ENCODE measurements at places on chromosomes 2 and 18.

DNA sequence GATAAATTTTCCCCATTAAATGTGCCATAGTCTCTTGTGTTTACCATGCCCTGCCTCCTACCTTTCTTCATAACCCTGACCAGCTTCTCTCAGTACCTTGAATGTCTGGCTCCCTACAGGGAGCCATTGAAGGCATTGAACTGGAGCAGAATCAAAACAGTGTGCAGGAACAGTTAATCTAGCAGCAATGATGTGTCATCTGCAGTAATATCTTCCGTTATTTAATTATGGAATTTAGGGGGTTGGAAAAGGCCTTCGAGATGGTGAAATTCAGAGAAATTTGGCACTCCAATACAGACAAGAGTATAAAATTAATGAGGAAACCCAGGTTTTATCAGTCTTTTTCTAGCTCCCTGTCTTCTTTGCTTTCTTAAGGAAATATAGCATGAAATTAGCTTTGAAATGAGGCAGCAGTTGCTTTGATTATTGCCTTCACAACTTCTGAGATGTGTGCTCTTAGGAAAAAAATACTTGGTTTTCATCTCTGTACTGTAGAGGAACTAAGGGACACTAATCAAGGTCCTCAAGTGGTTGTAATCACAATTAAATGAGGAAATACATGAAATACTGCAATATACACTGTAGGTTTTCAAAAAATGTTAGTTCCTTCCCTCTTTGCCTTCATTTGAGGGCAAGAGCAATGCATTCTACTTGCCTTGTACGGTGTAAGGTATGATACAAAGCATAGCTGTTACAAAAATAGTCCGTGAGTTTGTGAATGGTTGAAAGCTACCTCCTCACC lies 369.1 kb downstream of the SETBP1 start:
- DNase-seq, result no peak

GRCh38 chr2:172389685-172390339 lies 37.6 kb upstream of the ITGA6 start:
- no peak for DNase-seq

DNA sequence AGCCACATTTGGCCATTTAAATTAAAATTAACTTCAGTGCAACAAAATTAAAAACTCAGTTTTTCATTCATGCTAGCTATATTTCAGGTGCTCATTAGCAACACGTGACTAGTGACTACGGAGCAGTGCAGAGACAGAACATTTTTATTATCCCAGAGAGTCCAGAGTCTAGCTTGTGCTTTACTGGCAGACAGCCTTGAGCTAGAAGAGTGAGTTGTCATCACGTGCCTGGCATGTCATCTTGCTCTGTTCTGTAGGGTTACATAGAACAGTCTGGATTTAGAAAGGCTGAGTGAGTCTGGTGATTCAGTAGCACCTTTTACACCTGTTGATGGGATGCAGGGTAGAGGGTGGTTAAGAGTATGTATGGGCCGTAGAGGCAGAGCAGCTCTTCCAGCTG lies 136.9 kb upstream of the IL1R2 start:
- DNase-seq, result no peak

GRCh38 chr2:77834360-77835002 lies 312.3 kb upstream of the LRRTM4 start:
- no peak for DNase-seq

- no peak for DNase-seq
These were observed 10.7 kb downstream of the DOCK10 start for GRCh38 chr2:225031599-225031998.

DNA sequence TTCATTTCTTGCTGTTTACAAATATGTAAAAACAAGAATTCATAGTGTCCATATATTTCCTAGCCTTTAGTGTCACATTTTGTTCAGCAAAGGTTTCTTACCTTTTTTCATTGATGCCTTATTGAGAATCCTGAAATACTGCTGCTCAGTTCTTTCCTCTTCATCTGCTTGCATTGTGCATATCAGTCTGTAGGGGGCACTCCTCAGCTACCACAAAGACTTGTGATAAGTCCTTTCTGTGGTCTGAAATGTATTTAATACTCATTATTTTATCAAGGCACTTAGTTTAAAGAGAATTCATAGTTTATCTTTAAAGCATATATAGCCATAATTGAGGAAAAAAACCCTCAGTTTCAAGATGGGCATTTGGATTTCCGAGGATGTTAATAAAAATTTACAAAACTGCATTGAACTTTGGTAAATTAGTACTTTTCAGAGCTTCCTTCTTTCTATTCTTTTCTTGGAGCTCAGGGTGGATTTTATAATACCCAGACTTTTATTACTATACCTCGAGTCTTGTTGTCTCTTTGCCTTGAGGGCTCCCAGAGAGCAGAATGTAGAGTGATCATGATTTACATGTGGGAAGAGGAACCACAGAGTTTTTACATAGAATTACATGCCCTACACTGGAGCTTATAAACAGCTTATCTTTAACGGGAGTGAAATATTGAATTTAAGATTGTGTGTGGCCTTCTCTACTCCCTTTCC lies 570.1 kb downstream of the PLCL1 start:
- no peak for DNase-seq

GRCh38 chr2:127735044-127735443 lies 33.7 kb downstream of the SFT2D3 start:
- no peak for DNase-seq

DNA sequence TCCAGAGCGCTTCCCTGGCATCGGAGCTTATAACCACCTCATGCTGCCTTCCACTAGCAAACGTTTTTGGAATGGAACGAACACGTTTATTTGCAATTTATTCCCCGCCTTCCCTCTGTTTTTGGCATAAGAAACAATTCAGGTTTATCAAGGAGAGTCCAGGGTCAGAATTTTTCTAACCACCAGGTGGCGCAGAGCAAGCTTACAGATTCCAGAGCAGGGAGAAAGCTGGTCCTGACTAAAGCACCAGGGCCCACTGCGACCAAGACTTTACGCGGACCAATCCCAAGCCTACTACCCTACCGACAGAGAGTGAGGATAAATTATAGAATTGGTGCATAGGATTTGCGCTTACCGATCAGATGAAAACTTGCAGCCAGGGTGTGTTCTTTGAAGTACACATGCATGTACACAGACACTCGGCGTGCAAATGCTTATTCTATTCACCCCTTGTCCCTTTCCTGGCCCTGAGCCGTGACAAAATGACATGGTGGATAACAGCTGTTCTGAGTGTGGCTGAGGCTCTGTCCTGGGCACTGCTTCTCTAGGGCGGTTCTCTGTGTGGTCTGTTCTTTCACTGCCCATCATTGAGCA lies 34.7 kb downstream of the NAPG start:
- peak; percentile 39 for DNase-seq

DNA sequence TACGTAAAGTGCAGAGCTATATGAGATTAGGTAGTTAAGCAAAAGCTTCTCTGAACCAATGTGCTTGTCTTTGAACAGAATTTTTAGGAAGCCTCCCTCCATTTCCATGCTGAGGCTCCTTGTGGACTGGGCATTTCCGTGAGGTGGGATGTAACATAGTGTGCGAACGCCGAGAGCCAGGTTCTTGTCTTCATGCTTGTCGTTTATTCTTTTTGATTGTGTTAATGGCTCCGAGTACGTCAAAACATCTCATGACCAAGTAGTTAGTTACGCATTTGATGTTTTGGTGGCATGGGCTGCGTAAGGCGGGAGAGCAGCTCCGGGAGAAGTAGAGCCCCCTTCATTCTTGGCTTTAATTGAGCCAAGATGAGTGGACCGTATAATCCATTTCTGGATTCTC lies 32.9 kb downstream of the DGKD start:
- DNase-seq, result no peak

DNA sequence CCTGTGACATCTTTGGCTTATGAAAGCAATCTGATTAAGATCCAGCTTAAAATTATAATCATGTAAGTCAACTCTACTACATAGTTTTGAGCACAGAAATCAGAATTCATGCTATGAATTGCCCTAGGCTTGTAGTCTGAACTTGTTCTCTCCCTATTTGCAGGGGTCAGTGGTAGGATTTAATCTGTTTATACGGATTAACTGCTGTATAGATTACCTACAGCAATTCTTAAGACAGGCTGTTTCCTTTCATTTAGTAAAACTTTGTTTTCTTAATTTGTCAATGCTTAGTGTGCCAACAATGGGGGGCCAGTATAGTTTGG lies 287.9 kb downstream of the PDE11A start:
- DNase-seq, result no peak

DNA sequence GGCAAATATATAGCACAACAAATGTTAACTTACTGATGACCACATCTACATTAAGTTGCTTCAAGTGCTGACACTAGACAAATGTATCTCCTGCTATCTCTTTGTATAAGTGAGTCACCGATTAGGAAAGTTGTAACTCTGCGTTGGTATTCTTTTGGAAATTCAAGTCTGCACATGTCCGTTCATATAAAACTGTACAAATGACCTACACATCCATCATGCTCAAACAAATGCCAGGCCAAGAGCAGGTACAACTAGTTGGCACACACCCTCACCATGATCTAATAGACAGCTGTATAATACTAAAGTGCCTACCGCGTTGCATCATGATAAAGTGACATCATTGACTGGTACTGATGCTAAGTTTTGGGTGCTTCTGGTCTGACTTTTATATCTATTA lies 141.1 kb downstream of the RBMS1 start:
- no peak for DNase-seq

DNA sequence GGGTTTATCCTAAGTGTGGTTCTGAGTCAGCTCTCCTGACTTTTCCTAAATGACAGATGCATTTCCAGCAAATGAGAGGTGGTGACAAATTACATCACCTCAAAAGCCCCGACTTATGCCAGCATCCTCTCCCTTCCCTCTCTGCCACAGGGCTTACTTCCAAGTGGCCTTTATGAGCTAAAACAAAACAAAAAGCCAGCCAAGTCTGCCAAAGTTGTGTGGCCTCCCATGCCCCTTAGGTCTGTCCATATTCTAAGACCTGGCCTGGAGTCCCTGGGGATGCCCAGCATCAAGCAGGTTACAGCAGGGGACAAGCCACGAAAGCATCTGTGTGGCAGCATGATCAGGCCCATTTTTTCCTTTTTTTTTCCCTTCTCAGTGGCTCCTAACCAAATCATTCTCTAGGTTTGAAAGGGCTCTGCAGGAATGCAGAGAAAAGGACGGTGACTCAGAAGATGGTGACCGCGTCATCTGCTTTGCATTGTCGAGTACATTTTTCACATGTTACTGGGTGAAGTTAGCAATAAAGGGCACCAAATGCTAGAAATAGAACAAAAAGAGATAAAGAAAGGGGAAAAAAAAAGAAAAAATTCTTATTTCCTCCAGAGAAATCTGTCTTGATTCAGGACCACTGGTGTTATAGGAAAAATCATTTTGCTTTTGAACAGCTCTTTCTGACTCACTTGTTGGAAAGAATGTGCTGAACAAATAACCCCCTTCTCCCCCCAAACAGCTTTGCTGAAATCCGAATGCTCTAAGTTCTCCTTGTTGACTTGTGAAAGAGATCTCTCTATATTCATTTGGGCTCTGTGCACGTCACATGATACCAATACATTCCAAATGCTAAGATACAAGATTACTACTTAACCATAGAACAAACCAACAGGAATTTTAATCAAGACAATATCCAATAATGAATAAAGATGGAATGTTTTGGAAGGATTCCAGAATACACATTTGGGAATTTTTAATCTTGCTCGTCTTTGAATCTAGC lies 178.7 kb downstream of the EN1 start:
- no peak for DNase-seq

DNA sequence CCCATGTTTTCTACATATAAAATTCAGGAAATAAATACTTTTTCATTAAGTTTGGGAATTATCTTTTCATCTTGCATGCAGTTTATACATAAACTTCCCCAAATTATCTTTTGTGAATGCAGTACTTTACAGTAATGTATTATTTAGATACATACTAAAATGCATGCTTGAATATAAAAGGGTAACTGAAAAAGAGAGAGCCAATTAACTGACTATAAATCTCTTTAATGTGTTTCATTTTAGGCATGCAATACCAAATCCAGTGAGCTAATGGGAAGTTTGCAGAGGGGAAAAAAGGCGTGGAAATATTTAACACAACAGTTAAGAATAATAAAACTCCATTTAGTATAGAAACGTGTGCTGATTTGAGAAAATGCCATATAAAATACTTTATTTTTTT lies 39.2 kb downstream of the COL4A4 start:
- no peak for DNase-seq

DNA sequence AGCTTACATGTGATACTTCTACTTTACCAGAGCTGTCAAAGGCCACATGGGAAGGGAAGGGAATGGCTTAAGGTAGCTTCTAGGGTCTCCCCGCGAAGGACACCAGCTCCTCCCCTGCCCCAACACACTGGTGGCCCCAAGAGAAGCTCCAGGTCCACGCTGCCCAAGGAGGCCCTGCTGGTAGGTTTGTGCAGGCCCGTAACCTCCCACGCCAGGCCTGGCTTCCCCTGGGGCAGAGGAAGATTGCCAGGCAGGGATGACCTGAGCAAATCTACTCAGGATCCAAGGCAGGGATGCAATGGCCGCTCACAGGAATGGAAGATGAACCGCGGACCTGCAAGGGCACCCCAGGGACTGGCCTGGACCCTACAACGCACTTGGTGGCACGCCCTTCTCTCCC lies 205.1 kb downstream of the MGAT5 start:
- no peak for DNase-seq

DNA sequence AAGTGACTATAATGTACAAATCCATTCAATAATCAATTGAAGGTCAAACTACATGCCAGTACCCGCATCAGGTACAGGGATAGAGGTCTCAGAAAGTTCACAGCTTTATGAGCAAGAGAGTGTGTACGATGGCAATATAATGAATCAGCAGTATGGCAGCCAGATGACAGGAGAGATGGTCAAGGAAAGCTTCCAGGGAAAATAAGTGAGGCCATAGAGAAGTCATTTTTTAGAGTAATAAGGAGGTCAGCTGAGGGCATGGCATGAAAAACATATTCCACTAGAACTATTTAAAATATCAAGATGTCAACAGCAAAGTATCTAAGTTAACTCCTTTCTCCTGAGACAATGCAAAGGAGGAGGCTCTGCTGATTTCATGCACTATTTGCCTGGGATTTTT lies 108.0 kb downstream of the SLC8A1 start:
- DNase-seq, result no peak

DNA sequence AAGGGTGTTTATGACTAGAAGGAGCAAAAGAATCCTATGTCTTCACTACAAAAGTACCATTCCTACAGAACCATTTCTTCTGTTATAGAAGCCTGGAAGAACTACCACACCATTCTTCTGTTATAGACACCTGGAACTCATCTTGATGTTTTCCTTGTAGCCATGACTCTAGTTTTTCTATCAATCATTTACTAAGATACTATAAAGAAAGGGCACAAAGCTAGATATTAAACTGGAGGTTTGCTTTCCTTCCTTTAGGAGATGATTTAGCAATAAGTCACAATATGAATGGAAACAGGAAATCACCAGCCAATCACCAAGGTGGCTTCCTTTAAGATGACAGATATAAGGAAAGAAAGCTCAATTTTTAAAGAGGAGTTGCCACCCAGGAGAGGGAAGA lies 100.3 kb upstream of the NEUROD1 start:
- no peak for DNase-seq
